ENCODE measurements at places on chromosomes 7 and 10.

GRCh38 chr7:157017149-157017548 lies 6.7 kb upstream of the MNX1 start:
- DNase-seq, result no peak

DNA sequence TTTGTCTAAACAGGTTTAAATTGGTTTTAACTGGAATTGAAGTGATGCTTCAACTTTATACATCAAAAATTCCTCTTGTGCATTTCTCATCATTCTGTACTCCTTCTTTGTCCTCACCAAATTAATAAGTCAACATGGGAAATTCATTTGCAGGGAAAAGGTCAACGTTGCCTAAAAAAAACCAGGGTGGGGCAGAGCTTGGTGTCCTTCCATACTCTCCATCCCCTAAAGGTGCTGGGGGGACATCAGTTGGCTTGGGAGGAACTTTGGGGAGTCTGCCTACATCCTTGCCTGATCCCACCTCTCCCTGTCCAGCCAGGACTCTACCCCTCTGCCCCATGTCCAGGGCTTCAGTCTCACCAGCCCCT lies 34.1 kb upstream of the SLC26A3 start:
- DNase-seq, result no peak

DNA sequence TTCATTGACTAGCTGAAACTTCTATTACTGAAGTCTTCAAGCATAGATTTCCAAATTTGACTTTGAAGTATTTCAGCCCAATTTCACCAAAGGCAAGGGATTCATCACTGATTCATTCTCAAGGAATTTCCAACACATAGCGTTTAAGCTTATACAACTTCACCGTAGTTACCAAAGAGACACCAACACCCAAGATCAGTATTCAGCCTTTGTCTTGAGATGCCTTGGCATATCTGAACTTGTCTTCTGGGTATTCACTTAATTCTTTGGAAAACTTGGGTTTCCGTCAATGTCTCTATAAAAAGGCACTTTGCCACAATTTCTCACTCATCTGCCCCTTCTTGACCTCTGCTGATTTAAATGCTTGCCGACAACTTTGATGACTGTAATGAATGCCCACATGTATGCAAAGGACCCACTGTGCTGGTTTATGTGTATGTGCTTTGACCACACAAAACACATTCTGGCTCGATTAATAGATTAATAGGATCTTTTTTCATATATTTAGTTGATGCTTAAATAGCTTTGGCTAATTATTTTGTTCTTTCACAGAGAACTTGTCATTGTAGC lies 49.6 kb downstream of the TES start:
- DNase-seq, result no peak

GRCh38 chr7:81407094-81407493 lies 362.8 kb downstream of the HGF start:
- no peak for DNase-seq

DNA sequence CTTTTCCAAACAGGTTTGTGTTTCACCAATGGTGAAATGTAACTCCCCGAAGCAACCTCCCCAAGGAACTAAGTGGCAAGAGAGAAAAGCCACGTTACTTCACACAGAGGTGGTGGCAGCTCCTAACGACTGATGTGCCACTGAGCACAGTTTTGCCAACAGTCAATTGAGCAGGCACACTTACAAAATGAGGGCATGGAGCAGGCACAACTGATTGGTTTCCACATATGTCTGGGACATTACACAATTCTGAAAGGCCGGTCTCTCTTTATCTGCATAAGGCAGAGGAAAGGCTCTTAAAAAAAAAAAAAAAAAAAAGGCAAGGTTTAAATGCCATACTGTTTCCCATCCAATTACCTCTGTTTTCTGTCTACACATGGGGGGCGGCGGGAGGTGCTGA lies 86.7 kb downstream of the GFRA1 start:
- DNase-seq, result no peak

GRCh38 chr7:28180364-28181147 lies at the start of gene JAZF1:
Gene JAZF1, minus strand, starts transcription at chr7:28180795.
- no peak for DNase-seq

- no peak for DNase-seq
These were observed 26.2 kb downstream of the CCSER2 start for GRCh38 chr10:84354623-84355022.

DNA sequence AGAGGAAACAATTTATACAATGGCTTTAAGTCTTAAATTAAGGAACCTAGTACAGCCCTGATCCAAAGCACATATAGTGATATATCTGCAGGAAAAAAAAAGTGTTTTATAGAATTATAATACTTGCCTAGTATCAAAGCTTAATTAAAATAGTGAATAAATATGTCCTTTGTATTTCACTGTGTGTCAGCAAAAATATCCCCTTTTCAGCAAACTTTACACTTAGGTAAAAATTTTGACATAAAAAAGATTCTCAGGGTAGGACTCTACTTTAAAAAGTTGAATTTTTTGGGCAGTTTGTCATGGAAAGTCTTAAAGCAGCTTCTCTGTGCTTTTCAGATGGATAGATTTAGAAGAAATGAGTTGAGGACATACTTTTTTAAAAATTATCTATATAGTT lies 12.7 kb upstream of the NEBL start:
- DNase-seq, result no peak

GRCh38 chr7:118288098-118288497 lies 63.6 kb downstream of the ANKRD7 start:
- DNase-seq, result no peak

DNA sequence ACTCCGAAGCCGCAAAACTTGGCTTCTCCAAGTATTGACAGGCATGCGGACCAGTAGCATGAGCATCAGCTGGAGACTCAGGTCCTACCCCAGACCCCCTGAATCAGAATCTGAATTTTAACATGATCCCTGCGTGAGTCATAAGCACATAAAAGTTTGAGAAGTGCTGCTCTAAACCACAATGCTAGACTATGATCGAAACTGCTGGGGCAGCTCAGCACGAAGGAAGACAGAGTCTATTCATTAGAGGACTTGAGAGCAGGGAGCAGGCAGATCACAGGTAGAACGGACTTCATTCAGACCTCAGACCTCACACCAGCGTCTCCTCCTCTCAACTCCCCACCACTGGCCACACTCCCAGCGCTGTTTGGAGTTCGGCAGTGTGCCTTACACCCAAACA lies 16.9 kb downstream of the CAMK2G start:
- no peak for DNase-seq

DNA sequence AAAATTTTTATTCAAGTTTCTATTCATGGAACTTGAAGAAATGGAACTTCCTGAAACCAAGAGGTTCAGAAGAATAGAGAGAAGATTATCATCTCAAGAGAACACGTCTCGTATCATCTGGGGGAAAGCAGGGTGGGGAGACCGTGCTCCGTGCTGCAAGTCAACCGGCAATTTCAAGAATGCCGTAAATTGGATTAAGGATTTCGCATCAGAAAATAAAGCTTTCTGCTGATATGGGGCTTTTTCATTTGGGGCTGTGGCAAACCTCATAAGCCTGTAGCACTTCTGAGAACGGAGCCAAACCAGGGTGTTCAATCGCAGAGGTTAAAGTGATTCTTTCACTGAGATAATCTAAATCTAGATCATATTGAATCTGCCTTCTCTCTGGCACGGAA lies 150.1 kb upstream of the NPS start:
- no peak for DNase-seq

GRCh38 chr10:101322266-101323108 lies 31.5 kb upstream of the BTRC start:
- no peak for DNase-seq

- no peak for DNase-seq
These were observed 77.0 kb downstream of the TSPAN12 start for GRCh38 chr7:120780938-120781337.

GRCh38 chr7:33774762-33775523 lies 130.4 kb upstream of the BMPER start:
- DNase-seq, result no peak

DNA sequence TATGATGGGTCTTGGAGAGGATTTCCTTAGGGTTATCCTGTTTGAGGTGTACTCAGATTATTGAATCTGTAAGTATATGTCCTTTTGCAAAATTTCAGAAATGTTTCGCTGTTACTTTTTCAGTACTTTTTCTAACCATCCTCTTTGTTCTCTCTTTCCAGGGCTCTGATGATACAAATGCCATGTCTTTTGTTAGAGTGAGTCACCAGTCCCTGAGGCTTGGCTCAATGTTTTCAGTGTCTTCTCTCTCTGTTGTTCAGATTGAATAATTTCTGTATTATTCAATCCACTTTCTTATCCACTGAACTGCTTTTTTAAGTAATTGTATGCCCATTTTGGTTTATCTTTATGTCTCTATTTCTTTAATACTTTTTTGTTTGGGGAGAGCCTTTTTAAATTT lies 449.4 kb downstream of the TNS3 start:
- no peak for DNase-seq

- DNase-seq, result no peak
These were observed 177.2 kb downstream of the FANK1 start for GRCh38 chr10:126073606-126074005.

- peak; percentile 17 for DNase-seq
These were observed 43.6 kb downstream of the NSUN6 start for GRCh38 chr10:18607503-18608378.

- DNase-seq, result no peak
These were observed 15.1 kb upstream of the ATE1 start for GRCh38 chr10:121942749-121943416.

Data from DMS 273 treated with DMSO at 0.1 percent for 48 hours (cell line).